ENCODE measurements at places on chromosomes 2 and 18. TPM values are rescaled to one million over a fixed set of nuclear protein-coding genes. Genes with fewer than 3 reads are reported as not detected.

DNA sequence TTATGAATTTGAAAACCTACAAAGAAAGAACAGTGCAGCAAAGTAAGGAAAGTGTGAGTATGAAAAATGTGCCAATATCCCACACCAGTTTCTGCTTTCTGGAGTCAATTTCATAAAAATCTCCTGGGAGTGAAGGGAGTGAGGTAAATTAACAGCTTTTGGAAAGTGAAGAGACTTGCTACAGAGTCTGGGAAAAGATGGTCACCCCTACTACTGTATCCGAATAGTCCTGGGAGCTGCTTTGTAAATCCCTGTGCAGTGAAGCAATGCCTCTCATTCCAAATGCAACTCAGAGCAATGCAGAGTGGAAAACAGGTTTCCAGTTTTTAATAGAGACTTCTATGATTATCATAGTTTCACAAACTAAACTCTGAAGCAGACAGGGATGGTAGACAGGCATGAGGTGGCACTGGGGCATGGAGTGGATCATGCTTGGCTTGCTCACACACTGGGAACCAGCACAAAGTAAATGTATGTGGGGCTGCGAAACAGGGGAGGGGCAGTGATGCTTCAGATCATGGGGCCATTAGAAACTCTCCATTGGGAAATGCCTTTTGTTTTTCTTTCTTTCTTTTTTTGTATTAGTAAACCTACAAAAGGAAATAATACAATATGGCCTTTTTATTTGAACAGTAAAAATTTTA, 10.6 kb downstream of the COL5A2 start:
- H3K4me3 ChIP-seq, result no peak overlapping the region
- no peaks in the 10 kb centered on the region for H3K27me3 ChIP-seq
- DNase-seq, result no peak
- H3K27ac ChIP-seq, result peak overlapping the region; percentile 83
- peaks cover 55% of the 10 kb centered on the region for H3K4me1 ChIP-seq

The NEB gene
- total RNA-seq, result 2.2 TPM

GRCh38 chr2:235390108-235390815, 103.6 kb upstream of the AGAP1 start:
- H3K27me3 ChIP-seq, result peaks cover 4% of the 10 kb centered on the region
- no peak overlapping the region for H3K27ac ChIP-seq
- H3K4me1 ChIP-seq, result no peaks in the 10 kb centered on the region
- H3K4me3 ChIP-seq, result no peak overlapping the region
- DNase-seq, result no peak

DNA sequence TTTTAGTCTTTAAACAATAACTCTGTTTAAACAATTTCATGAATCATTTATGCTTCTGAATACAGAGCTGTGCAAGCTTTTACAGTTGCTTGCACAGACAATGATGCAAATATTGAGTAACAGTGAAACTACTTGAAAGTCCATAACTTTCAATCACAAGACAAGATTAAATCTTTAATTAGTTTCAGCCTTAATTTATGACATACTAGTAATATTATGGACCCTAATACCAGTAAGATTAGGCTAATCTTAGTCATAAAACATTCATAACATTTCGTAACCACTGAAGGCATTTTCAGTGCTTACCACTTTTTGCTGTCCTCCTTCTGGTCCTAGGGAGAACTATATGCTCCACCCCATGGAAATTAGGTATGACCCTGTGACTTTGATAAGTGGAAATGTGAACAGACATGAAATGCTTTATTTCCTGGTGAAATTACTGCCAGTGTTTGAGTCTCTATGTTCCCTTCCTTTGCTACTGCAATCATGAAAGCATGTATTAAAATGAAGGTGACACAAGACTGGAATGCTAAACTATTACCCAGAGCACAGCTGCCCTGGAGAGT, 1.8 kb upstream of the COBLL1 start:
- H3K27ac ChIP-seq, result no peak overlapping the region
- peaks cover 25% of the 10 kb centered on the region for H3K4me1 ChIP-seq
- no peaks in the 10 kb centered on the region for H3K36me3 ChIP-seq
- H3K27me3 ChIP-seq, result no peaks in the 10 kb centered on the region
- DNase-seq, result no peak

DNA sequence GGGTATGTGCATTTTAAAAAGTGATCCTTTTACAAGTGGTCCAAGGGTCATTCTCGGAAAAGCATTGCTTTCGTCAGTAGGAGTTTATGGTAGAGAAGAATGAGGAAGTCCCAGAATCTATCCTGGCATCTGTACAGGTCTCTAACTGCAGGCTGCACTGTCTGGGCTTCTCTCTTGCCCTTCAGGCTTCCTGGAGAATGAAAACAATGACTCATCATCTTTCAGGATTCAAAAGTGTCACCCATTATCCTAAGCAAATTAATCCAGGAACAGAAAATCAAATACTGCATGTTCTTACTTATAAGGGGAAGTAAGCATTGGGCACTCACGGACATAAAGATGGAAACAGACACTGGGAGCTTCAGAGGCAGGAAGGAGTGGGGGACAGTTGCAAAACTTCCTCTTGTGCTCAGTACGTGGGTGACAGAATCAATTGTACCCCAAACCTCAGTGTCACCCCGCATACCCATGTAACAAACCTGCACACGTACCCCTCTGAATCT, 60.2 kb upstream of the TXNDC2 start:
- peaks cover 29% of the 10 kb centered on the region for H3K4me1 ChIP-seq
- no peak overlapping the region for H3K27ac ChIP-seq
- H3K27me3 ChIP-seq, result no peaks in the 10 kb centered on the region
- no peak for DNase-seq
- H3K4me3 ChIP-seq, result no peak overlapping the region
- peaks cover 3% of the 10 kb centered on the region for H3K36me3 ChIP-seq

The NAT8 gene
- not detected for total RNA-seq

DNA sequence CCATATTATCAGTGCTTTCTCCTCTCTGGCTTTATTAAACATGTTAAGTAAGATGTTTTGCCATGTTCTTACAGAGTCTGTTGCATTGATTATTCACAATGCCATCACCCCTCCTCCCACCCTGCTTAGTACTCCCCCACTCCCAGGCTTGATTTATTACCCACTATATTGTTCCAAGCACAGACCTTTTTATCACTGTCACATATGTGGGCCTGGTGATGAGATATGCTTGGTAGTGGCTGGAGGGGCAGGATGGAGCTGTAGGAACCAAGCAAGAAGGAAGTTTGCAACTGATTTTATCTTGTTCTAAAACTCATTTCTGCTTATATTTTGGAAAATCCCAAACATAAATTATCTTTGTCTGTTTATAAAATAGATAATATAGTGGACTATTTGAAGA, 748.2 kb upstream of the CELF4 start:
- H3K36me3 ChIP-seq, result no peaks in the 10 kb centered on the region
- no peak for DNase-seq
- no peak overlapping the region for H3K27ac ChIP-seq
- H3K4me1 ChIP-seq, result no peaks in the 10 kb centered on the region
- H3K27me3 ChIP-seq, result peaks cover 2% of the 10 kb centered on the region

DNA sequence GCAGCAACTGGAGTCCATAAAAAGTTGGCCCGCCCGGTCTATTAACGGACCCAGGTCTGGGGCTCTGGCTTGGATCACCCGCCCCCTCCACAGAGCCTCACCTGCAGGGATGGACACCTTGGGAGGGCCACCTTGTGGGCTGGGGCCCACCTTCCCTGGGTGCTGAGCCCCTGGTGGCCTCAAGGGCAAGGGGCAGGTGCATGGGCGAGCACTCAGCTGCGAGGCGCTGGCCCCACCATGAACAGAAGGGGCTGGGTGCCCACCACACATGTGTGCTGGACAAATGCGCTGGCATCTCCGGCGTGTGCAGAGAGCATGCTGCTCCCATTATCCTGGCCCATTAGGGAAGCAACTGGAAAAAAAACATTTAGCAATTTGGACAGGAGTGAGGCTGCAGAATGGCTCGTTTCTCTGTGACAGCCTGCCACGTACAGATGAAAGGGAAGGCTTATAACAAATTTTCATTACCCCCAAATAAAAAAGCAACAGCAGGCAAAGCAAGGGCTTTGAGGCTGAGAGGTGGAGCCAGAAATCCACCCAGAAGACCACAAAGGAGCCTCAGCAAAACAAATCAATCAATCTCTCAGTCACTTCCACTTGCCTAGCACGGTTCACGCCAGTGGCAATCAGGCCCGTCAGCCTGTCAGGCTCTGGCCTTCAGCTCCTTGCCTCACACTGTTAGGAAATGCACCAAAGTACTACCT, 253.1 kb upstream of the ZNF521 start:
- H3K27me3 ChIP-seq, result no peaks in the 10 kb centered on the region
- H3K4me1 ChIP-seq, result no peaks in the 10 kb centered on the region
- no peak for DNase-seq
- no peak overlapping the region for H3K27ac ChIP-seq
- no peak overlapping the region for H3K4me3 ChIP-seq

DNA sequence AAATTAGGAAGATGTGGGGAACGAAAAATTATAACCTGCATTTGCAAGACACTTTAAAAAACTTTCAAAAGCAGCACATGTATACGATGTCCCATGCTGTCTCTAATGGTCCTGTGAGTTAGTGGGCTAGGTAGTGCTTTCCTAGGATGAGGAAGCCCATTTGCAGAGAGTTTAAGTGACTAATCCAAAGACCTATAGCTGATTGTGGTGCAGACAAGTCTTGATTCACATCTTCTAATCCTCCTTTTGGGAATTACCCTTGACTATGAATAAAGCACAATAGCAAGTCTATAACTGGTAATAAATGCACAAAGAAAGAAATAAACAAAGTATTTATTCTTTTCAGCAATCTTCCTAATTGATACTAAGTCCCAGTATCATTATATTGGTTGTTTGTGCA, 234.6 kb upstream of the FANCL start:
- DNase-seq, result no peak
- H3K36me3 ChIP-seq, result no peaks in the 10 kb centered on the region
- no peaks in the 10 kb centered on the region for H3K4me1 ChIP-seq
- no peak overlapping the region for H3K27ac ChIP-seq

DNA sequence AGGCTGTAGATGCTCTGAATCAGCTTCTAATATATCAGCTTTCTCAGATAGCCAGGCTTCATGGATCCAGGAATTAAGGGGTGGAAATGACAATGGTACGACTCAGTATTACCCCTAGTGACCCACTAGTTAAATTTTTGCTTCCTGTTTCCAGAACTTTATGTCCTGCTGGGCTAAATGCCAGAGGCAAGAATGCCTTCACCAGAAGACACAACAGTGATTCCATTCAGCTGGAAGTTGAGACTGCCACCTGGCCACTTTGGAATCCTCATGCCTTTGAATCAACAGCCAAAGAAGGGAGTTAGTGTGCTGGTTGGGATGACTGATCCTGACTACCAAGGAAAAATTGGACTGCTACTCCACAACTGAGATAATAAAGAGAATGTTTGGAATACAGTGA, 239.1 kb downstream of the ASXL3 start:
- no peaks in the 10 kb centered on the region for H3K36me3 ChIP-seq
- peaks cover 8% of the 10 kb centered on the region for H3K4me1 ChIP-seq
- no peak overlapping the region for H3K27ac ChIP-seq
- DNase-seq, result no peak
- no peak overlapping the region for H3K4me3 ChIP-seq

Data from chondrocyte (in vitro differentiated cells).